ENCODE measurements at places on chromosomes 6 and 20.

DNA sequence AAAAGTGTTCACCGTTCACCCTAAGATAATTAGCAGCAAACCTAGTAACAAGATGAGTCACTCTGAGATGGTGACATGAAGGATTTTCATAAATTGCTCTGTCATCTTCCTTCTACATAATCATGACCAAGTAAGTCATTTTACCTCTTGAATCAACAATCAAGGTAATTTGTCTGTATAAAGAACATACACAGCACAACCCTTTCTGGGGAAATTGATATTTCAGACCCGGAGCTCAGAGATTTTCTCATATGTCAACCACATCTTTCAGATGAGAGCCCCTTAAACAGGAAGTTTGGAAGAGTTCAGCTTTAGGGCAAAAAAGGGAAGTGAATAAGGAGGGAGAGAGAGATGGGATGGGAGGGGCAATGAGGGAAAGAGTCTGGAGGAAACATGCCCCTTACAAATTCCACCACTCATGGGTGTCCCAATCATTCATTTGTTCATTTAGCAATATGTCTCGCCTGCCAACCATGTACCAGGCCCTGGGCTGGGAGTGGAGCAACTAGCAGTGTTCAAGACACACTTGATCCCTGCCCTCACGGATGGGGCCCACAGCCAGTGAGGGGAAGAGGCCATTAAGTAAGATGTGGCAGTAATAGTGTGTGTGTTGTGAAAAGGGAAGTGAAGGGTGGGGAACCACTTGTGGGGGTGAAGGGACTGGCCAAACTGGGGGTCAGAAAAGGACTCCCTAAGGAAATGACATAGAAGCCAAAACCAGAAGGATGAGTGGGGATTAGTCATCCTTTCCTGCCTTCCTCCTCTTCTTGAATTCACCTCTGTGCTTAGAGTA is 190.9 kb downstream of the MAFB start:
- no peak for DNase-seq

DNA sequence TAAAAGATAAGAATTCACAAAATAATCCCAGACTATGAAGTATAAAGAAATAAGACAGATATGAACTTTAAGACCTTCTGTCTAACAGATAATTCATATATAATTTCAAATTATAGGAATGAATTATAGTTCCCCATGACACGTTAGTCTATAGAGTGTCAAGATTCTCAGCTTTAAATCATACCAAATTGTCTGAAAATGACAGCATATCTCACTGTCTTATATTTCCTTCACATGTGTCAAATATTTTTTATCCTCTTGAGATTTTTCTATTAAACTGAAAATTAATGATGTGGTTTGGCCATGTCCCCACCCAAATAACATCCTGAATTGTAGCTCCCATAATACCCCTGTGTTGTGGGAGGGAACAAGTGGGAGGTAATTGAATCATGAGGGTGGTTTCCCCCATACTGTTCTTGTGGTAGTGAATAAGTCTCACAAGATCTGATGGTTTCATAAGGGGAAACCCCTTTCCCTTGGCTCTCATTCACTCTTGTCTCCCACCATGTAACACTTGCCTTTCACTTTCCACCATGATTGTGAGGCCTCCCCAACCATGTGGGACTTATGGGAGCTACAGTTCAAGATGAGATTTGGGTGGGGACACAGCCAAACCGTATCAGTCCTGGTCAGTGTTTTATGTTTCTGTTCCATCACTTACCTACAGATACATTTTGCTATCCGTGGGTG is 825.3 kb upstream of the GJE1 start:
- no peak for DNase-seq

GRCh38 chr6:21955053-21955595 is 341.7 kb downstream of the PRL start:
- DNase-seq = no peak

GRCh38 chr20:59735917-59736316 is 131.6 kb downstream of the PHACTR3 start:
- DNase-seq = no peak

DNA sequence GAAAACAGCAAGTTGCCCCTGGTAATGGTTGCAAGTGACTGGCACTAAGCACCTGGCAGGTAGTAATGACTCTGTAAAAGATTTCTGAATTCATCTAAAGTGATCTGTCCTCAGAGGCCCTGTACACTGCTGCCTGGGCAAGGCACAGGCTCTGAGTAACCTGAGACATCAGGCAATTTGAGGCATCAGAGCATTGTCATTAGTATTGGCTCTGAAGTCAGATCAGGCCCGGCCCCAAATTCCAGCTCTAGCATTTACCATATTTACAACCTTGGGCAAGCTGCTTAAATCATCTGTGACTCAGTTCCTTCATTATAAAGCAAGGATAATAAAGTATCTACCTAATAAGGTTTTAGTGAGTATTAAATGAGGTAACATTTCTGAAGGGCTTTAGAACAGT is 17.3 kb upstream of the TENT5A start:
- no peak for DNase-seq

- DNase-seq = no peak
Measured at GRCh38 chr6:94052749-94053148, 633.4 kb upstream of the EPHA7 start.

- no peak for DNase-seq
Measured at GRCh38 chr6:150271172-150271500, 97.7 kb upstream of the IYD start.

- DNase-seq = no peak
Measured at GRCh38 chr20:59939052-59939878, 840 bp downstream of the PPP1R3D start.

- no peak for DNase-seq
Measured at GRCh38 chr20:46350986-46351267, 42.6 kb upstream of the CDH22 start.

DNA sequence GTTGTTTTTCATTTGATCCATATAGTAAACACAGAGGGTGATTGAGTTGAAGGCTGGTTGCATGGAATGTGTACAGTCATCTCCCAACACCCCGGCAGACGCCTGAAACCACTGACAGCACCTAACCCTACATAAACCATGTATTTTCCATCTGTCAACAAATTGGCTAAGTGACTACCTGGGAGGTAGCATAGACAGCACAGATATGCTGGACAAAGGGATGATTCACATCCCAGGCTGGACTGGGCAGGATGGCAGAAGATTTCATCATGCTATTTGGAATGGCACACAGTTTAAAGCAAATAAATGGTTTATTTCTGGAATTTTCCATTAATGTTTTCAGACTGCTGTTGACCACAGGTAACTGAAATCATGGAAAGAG is 4.4 kb upstream of the VIP start:
- DNase-seq = no peak

GRCh38 chr6:148345578-148345977 is 2.9 kb downstream of the SASH1 start:
- no peak for DNase-seq
